ENCODE measurements at places on chromosomes 3 and 15.

DNA sequence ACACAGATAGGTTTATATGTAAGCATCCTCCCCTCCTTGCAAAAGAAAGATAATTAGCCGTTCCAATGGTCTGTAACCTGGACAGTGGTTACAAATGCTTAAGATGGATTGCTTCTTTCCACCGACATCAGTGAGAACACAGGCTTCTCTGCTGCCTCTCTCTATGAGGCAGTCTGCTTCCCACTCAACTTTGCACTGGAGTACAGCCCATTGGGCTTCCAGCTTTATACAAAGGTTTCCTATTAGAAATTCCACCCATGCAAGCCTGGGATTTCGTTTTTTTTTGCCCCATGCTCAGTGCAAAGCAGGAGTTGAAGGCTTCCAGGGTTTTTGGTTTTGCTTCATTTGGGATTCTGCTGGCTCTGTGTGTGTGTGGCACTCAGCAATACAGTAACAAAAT lies 47.3 kb upstream of the C3orf22 start:
- no peak for ATAC-seq

GRCh38 chr15:58064082-58064979 lies 1.2 kb downstream of the ALDH1A2 start:
- no peak for ATAC-seq

DNA sequence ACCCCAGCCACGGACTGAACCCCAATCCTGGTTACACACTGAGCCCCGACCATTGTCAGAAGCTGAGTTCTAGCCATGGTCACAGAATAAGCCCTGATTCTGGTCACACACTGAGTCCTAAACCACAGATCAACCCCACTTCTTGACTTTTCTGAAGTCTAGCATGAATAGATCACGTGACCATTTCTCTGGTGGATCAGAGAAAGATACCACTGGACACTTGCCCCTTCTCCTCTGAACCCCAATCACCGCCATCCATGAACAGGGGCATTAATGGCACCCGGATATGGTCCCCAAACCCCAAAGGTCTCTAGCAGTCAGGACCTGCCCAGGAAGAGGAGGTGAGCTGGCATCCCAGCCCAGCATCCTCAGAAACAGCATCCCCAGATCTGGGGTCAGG lies 9.1 kb downstream of the HCN4 start:
- no peak for ATAC-seq

- no peak for ATAC-seq
Measured at GRCh38 chr3:5635746-5636145, 448.2 kb downstream of the EDEM1 start.

- no peak for ATAC-seq
Measured at GRCh38 chr15:32956006-32956405, 238.2 kb downstream of the GREM1 start.
